ENCODE measurements at places on chromosomes 1 and 21. TPM values are rescaled to one million over a fixed set of nuclear protein-coding genes. Genes with fewer than 3 reads are reported as not detected.
A peak's percentile ranks its signal among the peaks of the same experiment; 100 is the strongest.

The CYP4B1 gene
- total RNA-seq: 0.39 TPM

The SMIM1 gene
- total RNA-seq: 10.2 TPM

The CGN gene
- 68.7 TPM for total RNA-seq

The OVAAL gene
- not detected for total RNA-seq

The SERINC2 gene
- total RNA-seq: 26.0 TPM

The NOS1AP gene
- 14.7 TPM for total RNA-seq

The CAMK1G gene
- total RNA-seq: 0.50 TPM

The CSMD2 gene
- 14.0 TPM for total RNA-seq

The COA7 gene
- 43.7 TPM for total RNA-seq

The MPZ gene
- 3.2 TPM for total RNA-seq

The CTSS gene
- 0.71 TPM for total RNA-seq

The ZBTB8B gene
- 2.7 TPM for total RNA-seq

The C1orf185 gene
- not detected for total RNA-seq

The TNFSF18 gene
- not detected for total RNA-seq

The DEGS1 gene
- total RNA-seq: 30.2 TPM

The HCRTR1 gene
- total RNA-seq: 0.13 TPM

The CCDC17 gene
- 2.4 TPM for total RNA-seq

- H3K36me3 ChIP-seq: peaks cover 18% of the 10 kb centered on the region
- H3K27me3 ChIP-seq: peaks cover 10% of the 10 kb centered on the region
- no peak overlapping the region for H3K4me3 ChIP-seq
Measured at GRCh38 chr1:162087111-162087510, 17.6 kb downstream of the NOS1AP start.

GRCh38 chr21:31334648-31335121, 9.4 kb downstream of the TIAM1 start:
- no peak overlapping the region for H3K4me3 ChIP-seq
- peaks cover 9% of the 10 kb centered on the region for H3K4me1 ChIP-seq
- DNase-seq: no peak
- H3K27ac ChIP-seq: no peak overlapping the region

GRCh38 chr1:194300776-194301175, 1114.4 kb upstream of the B3GALT2 start:
- no peak overlapping the region for H3K27ac ChIP-seq
- no peak overlapping the region for H3K4me3 ChIP-seq
- H3K36me3 ChIP-seq: no peaks in the 10 kb centered on the region
- no peak for DNase-seq
- H3K27me3 ChIP-seq: peaks cover 1% of the 10 kb centered on the region

- H3K27me3 ChIP-seq: no peaks in the 10 kb centered on the region
- no peaks in the 10 kb centered on the region for H3K4me1 ChIP-seq
- no peak overlapping the region for H3K27ac ChIP-seq
- H3K36me3 ChIP-seq: no peaks in the 10 kb centered on the region
- DNase-seq: no peak
Measured at GRCh38 chr1:157390651-157391050, 161.7 kb downstream of the FCRL5 start.

- no peak overlapping the region for H3K27ac ChIP-seq
- no peaks in the 10 kb centered on the region for H3K27me3 ChIP-seq
- DNase-seq: no peak
- no peak overlapping the region for H3K4me3 ChIP-seq
Measured at GRCh38 chr1:46110521-46110920, 21.9 kb downstream of the PIK3R3 start.

DNA sequence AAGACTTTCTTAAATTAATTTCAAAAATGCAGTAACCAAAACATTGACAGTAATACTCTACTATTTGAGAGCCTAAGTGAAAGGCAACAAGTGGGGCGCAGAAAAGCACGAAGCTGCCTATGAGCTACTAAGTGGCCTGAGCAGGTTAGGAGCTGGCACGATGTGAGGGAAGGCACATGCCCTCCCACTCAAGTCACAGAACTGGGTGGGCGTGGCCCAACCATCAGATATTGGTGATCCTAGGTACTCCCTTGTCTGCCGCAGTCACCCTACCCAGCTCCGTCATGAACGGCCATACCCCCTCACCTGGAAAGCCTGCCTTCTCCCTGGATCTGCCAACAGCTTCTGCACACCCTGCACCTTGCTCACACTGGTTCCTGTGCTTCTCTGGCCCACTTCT, 40.8 kb downstream of the SSBP3 start:
- DNase-seq: no peak
- peaks cover 89% of the 10 kb centered on the region for H3K4me1 ChIP-seq
- peak overlapping the region; percentile 82 for H3K27ac ChIP-seq
- peaks cover 12% of the 10 kb centered on the region for H3K36me3 ChIP-seq
- H3K27me3 ChIP-seq: no peaks in the 10 kb centered on the region

GRCh38 chr1:155245163-155245524, 10.1 kb downstream of the ENTREP3 start:
- H3K4me3 ChIP-seq: peak overlapping the region; percentile 78
- peak overlapping the region; percentile 99 for H3K27ac ChIP-seq
- peaks cover 28% of the 10 kb centered on the region for H3K4me1 ChIP-seq
- H3K27me3 ChIP-seq: peaks cover 41% of the 10 kb centered on the region

DNA sequence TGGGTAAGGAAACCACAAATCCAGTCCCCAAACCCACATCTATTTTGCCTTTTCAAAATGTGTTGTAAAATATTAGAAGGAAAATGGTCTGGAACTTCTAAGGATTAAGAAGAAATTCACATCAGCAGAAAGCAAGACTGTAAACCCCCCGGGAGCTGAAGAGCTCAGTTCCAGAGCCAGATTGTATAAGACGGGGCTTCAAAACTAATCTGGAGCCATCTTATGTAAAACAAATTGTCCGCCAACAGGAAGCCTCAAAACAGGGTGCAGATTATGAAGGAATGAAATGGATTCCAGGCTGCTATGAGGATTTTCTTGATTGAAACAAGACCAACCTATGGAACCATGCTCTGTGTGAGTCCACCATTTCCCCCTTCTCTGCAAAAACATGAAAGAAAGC, 25.1 kb upstream of the HUNK start:
- peaks cover 11% of the 10 kb centered on the region for H3K4me1 ChIP-seq
- no peak for DNase-seq
- no peak overlapping the region for H3K4me3 ChIP-seq
- no peaks in the 10 kb centered on the region for H3K27me3 ChIP-seq
- H3K36me3 ChIP-seq: no peaks in the 10 kb centered on the region

- H3K27ac ChIP-seq: no peak overlapping the region
- no peaks in the 10 kb centered on the region for H3K36me3 ChIP-seq
- no peak overlapping the region for H3K4me3 ChIP-seq
- no peaks in the 10 kb centered on the region for H3K27me3 ChIP-seq
- H3K4me1 ChIP-seq: peaks cover 16% of the 10 kb centered on the region
Measured at GRCh38 chr1:43760745-43761317, 53.5 kb downstream of the ST3GAL3 start.

DNA sequence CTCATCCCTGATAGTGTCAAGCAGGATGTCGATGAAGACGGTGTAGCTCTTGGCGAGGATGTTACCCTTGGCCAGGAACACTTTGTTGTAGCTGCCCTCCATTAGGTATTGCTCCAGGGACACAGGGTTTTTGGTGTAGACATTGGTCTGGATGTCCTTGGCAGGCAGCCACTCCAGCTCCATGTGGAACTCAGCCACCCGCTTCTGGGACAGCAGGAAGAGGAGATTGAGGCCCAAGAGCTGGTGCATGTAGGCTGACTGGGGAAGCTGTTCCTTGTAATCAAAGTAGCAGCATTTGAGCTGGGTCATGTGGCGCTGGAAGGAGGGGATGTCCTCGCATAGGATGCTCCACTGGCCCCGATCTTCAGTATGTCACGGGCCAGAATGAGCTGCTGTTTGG, 9.5 kb downstream of the IL6R start:
- H3K36me3 ChIP-seq: no peaks in the 10 kb centered on the region
- no peak overlapping the region for H3K4me3 ChIP-seq
- DNase-seq: no peak
- no peaks in the 10 kb centered on the region for H3K27me3 ChIP-seq
- peaks cover 28% of the 10 kb centered on the region for H3K4me1 ChIP-seq

GRCh38 chr21:42388740-42389448, 7.0 kb downstream of the TMPRSS3 start:
- H3K27me3 ChIP-seq: peaks cover 8% of the 10 kb centered on the region
- H3K4me1 ChIP-seq: peaks cover 31% of the 10 kb centered on the region
- peak overlapping the region; percentile 74 for H3K27ac ChIP-seq
- no peak overlapping the region for H3K4me3 ChIP-seq
- peak; percentile 52 for DNase-seq

DNA sequence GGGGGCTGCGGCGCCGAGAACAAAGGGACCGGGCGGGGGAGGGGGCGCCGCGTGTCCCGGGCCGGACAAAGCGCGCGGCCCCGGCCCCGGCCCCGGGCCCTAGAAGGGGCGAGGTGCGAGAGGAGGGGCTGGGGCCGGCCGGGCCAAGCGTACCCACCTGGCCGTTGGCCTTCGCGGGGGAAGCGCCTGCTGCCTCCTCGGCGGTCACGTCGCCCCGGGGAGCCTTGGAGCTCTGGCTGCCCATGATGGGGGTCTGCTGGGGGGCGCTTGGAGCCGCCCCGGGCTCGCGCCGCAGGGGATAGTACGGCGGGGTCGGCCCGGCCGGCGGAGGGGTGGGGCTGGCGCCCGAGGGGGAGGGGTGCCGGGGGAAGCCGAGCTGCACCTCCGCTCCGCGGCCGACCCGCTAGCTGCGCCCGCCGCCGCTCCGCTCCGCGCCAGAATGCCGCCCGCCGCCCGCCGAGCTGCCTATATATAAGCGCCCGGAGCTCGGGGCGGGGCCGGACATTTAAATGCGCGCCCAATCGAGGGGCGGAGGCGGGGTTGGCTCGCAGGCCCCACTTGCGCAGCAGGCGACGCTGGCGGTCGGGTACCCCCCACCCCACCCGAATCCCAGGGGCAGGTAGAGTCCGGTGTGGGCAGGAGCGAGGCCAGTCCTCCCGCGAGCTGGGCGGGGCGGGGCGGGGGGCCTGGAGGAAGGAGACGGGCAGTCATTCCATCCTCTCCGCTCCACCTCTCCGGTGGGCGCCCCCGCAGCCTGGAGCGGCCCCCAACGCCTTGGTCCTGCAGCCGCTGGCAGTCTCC, at the start of gene MARCKSL1:
TSS of gene MARCKSL1 (minus strand) at position 444 of the 801 bp plus-strand sequence. CDS start at position 244, 200 bp downstream.
- DNase-seq: peak; percentile 82
- H3K27ac ChIP-seq: peak within 1 kb of the TSS; percentile 96
- H3K4me1 ChIP-seq: peaks cover 44% of the 10 kb centered on the region
- H3K4me3 ChIP-seq: peak within 1 kb of the TSS; percentile 95
- peaks cover 31% of the 10 kb centered on the region for H3K36me3 ChIP-seq

DNA sequence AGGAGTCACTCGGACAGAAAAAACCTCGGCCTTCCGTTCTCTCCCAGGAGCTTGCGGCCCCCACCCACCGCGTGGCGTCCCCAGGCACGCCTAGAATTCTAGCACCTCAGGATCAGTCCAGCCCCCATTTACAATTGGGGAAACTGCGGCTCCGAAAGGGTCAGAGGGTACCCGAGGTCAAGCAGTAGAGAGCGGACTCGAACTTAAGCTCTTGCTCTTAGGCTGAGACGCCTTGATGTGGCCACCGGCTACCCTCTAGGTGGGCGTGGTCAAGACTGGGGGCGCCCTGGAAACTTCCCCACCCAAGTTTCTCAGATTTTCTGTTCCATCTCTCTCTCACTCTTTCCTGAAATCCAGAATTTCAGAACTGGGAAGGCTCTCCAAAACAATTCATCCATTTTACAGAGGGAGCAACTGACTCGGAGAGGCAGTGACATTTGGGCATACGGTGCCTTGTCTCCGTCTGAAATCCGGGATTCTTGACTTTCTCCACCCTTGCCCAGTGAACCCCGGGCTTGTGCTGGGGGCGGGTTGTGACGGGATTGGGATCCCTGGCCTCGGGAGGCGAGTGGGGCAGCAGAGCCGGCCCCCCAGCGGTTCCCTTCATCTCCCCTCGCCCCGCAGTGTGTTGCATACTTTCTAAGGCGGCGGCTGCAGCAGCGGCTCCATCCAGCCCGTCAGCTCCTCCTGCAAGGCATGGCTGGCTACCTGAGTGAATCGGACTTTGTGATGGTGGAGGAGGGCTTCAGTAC, 777 bp downstream of the AZIN2 start:
- peaks cover 75% of the 10 kb centered on the region for H3K27me3 ChIP-seq
- H3K4me1 ChIP-seq: peaks cover 12% of the 10 kb centered on the region
- H3K4me3 ChIP-seq: peak overlapping the region; percentile 79
- no peaks in the 10 kb centered on the region for H3K36me3 ChIP-seq
- H3K27ac ChIP-seq: no peak overlapping the region
- peak; percentile 33 for DNase-seq

- H3K27me3 ChIP-seq: no peaks in the 10 kb centered on the region
Measured at GRCh38 chr1:54220004-54220811, 20.2 kb downstream of the MRPL37 start.

DNA sequence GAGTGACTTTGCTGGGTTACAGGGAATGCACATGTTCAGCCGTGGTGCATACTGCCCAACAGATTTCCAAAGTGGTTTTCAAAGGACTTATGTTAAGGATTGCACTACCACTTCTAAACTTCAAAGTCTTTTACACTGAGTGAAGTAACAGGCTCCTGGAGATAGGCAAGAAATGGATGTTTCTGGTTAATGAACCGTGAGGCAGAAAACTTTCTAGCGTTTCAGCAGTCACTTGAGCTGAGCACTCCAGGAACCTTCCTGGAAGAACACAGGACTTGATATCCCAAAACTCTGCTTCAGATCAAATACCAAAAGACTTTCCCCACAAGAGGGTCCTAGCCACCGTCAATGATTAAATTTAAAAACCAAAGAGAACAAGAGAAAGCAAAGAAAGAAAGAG, 74.3 kb upstream of the ATP1A1 start:
- no peak overlapping the region for H3K4me3 ChIP-seq
- no peaks in the 10 kb centered on the region for H3K4me1 ChIP-seq
- peaks cover 12% of the 10 kb centered on the region for H3K36me3 ChIP-seq
- no peak overlapping the region for H3K27ac ChIP-seq
- no peak for DNase-seq

DNA sequence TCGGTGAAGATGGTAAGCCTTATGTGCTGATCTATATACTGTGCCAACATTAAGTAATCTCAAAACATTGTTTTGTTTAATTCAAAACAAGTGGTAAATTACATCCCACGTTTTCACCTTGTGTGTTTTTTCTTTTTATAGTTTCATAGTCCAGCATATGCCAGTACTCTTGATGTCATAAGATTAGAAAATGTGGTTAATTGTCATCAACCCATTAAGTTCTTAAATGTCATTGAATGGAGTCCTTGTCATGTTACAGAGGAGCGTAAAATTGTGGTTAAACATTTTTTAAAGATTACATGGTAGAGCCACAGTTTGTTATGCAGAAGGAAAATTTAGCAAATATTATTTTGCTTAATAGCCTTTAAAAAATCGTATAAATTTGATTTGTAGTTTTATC, 93.1 kb downstream of the FNBP1L start:
- peak overlapping the region; percentile 21 for H3K27ac ChIP-seq
- no peak overlapping the region for H3K4me3 ChIP-seq
- no peak for DNase-seq

DNA sequence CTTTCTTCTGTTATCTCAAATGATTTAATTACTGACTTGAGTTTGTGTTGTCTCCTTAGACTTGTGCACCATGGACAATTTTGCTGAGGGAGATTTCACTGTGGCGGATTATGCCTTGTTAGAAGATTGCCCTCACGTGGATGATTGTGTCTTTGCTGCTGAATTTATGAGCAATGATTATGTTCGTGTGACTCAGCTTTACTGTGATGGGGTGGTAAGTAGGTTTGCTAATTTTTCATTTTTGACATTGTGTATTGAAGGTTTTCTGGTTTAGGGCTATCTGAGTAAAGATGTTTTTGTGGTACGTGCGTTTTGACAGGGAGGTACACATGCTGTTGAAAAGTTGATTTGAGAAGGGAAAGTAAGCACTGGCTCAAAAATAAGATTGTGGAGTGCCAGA, 14.1 kb downstream of the TTC3 start:
- no peaks in the 10 kb centered on the region for H3K4me1 ChIP-seq
- DNase-seq: no peak
- no peaks in the 10 kb centered on the region for H3K36me3 ChIP-seq

GRCh38 chr1:188462837-188463236, 1634.1 kb downstream of the PLA2G4A start:
- H3K36me3 ChIP-seq: no peaks in the 10 kb centered on the region
- H3K27ac ChIP-seq: no peak overlapping the region
- no peaks in the 10 kb centered on the region for H3K27me3 ChIP-seq
- no peak for DNase-seq
- H3K4me3 ChIP-seq: no peak overlapping the region
